ENCODE measurements at places on chromosomes 1 and 21.

DNA sequence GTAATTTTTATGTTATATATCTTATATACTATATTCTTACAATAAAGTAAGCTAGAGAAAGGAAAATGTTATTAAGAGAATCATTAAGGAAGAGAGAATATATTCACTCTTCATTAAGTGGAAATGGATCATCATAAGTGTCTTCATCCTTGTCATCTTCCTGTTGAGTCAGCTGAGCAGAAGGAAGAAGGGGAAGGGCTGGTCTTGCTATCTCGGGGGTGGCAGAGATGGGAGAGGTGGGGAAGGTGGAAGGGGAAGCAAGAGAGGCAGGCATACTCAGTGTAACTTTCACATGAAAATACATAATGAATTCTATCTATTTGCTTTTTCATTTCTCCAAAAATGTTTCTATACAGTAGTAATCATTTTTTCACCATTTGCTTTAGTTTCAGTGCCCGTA is 5.1 kb downstream of the DNASE2B start:
- no peak for DNase-seq

GRCh38 chr1:23592209-23592892 is 33.0 kb upstream of the ID3 start:
- DNase-seq = no peak

DNA sequence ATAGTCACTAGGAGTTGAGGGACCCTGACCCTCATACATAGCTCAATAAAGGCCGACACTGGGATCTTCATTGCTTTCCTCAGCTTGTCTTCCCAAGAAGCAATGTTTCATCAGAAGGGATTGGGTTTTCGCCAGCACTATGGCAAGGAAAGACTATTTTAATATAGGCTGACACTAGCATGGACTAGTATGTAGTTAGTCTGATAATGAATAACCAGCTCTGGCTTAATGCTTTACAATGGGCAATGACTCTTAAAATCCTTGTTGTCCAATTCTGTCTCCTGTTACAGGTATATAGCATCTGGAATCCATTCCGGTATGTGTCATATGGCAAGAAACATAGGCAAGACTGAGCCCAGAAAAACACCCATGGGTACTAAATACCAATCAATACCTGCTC is 15.3 kb upstream of the SYT2 start:
- DNase-seq = no peak

DNA sequence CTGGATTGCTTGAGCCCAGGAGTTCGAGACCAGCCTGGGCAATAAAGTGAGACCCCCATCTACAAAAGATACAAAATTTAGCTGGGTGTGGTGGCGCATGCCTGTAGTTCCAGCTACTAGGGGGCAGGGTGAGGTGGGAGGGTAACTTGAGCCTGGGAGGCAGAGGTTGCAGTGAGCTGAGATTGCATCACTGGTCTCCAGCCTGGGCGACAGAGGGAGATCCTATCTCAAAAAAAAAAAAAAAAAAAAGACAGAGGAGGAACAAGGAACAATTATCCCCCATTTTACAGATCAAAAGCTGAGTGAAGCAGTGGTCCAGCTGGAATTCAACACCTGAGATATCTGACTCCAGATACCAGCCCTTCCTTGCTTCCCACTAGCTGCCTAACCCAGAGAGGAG is 34.8 kb downstream of the L1TD1 start:
- DNase-seq = no peak

GRCh38 chr1:228918335-228918734 is 183.1 kb downstream of the RHOU start:
- DNase-seq = no peak

GRCh38 chr1:227712648-227713047 is 22.5 kb downstream of the JMJD4 start:
- no peak for DNase-seq

DNA sequence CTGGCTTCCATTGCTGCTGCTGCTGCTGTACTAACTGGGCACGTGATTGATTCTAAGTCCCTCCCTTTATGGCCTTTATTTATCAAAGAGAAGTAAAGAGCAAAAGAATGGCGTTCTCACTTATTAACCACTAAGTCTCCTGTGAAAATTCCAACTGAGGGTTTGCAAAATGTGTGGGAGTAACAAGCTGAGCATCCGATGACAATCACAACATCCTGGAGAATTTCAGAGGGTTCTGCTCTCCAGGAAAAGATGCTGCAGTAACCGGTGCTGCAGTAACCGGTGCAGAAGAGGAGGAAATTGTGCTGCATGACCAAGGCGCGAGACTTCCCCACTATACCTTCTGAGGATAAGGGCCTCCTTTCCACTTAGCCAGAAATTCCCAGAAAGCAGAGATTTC is 12.7 kb upstream of the MX2 start:
- DNase-seq = no peak

- DNase-seq = no peak
These were observed 80.4 kb upstream of the AK4 start for GRCh38 chr1:65067491-65068201.

DNA sequence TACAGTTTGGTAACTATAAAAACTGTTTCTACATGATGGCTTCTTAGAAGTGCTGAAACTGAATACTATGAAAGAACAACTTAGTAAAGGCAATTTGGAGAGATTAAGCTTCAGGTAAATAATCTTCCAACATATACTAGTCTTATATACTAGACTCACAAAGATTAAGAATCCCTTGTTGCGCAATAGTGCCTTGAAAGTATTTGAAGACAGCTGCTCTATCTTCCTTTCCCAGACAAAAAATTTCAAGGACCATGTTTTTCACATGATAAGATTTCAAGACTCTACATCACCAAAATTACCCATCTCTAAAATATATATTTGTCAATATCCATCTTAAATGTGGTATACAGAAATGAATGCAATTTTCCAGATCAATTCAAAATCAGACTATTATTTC is 37.7 kb upstream of the ASPM start:
- DNase-seq = no peak

GRCh38 chr1:22857661-22858060 is 115.0 kb downstream of the LACTBL1 start:
- DNase-seq = no peak

Data from stimulated activated CD8-positive, alpha-beta memory T cell treated with anti-CD3 and anti-CD28 coated beads, Interleukin-7, amount 100 ng/mL, for 24 hours (primary cell).